ENCODE measurements at places on chromosomes 16 and 17.
A peak's percentile ranks its signal among the peaks of the same experiment; 100 is the strongest.

DNA sequence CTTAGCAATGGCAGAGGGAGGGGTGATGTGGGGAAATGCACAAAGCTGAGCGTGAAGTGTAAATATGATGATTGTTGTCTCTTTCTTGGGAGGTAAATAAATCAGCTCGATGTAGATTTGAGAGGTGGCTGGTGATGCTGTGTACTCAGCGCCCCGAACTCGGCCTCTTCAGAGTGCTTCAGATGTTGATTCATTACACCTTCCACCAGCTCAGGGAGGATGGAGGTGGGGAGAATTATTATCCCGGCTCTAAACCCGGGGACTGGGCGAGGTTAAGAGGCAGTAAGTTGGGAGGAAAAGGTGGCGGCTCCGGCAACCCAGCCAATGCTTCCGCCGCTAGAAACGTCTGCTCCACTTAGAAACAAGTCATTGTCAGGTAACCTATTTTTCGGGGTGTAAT lies 86.5 kb downstream of the RPA1 start:
- DNase-seq, result no peak

DNA sequence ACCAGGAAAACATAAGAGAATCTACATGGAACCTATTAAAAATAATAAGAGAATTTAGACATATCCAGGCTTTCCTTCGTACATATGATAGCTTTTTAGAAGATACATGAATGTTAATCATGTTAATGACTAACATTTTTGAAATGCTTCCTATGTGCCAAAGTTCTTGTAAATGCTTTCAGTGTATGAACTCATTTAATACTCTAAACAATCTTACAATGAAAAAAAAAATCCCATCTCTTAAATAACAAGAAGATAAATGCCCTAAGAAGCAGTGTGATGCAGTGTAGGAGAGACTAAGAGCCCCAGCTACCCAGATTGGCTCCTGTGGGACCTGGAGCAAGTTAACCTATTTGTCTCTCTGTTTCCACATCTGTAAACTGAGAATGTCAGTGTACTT lies 220.4 kb upstream of the MYOCD start:
- DNase-seq, result no peak

- DNase-seq, result peak; percentile 70
Observed at GRCh38 chr17:7886227-7887037, 2.2 kb upstream of the CHD3 start.

DNA sequence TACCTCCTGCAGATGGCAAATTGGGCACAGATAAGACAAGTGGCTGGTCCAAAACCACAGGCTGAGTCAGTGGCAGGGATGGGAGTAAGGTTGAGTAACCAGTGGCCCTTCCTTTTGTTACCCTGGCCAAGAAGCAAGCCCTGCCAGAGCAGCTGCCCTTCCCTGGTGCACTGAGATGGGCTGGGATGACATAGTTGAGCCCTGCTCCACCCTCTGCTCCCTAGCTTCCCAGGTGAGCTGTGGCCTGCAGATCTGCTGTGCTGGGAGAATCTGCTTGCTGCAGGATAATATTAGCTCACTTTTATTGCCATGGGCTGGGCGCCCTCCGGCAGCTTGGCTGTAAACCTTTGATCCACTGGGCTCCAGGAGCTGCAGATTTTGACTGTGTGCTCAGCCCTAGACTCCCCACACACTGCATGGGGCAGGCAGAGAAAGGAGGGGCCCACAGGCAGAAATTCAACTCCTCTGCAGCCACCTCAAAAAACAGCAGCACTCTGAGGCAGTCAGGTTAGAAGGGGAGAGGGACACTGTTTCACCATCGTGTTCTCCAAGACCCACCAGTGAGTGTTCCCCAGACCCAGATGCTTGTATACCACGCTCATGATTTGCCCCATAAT lies 101.8 kb downstream of the CBLN1 start:
- DNase-seq, result no peak

- DNase-seq, result no peak
Observed at GRCh38 chr16:14362774-14363371, 267.2 kb downstream of the PARN start.

- no peak for DNase-seq
Observed at GRCh38 chr17:30926516-30926915, 4.8 kb downstream of the ADAP2 start.

GRCh38 chr16:66247516-66248481 lies 118.7 kb upstream of the CDH5 start:
- peak; percentile 52 for DNase-seq

DNA sequence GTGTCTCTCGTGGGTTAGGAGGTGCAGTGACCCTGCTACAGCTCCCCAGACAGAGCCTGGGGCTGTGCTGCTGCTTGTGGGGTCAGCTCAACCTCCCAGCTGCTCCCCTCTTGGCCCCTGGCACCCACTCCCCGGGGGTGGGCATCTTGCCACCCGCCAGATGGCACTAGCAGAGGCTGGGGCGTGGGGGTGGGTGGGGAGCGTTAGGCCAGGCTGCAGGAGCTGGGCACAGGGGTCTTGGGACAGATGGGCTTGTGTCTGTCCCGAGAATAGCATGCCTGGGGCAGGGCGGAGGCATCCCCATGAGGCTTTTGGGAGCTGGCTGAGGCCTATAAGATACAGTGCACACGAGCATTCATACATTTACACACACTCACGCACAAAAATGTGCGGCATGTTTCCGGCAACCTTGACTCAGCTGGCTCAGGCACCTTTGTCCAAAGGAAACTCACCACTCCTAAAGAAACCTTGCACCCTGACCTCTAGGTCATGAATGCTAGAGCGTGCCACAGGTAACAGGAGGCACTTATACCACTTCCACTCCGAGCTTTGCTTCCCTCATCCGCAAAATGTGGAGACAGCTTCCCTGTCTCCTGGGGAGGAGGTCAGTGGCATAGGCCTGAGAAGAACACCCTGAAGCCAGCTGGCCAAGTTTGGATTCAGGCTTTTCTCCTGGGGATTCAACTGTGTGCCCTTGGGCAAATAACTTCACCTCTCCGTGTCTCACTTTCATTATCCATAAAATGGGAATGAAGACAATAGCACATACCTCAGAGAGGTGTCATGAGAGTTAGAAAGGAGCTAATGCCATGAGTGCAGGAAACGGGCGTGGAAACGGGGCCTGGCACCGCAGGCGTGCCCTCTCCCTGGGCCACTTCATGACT lies 78.9 kb upstream of the LHX1 start:
- DNase-seq, result no peak

- no peak for DNase-seq
Observed at GRCh38 chr16:49348408-49349176, 25.0 kb upstream of the C16orf78 start.

DNA sequence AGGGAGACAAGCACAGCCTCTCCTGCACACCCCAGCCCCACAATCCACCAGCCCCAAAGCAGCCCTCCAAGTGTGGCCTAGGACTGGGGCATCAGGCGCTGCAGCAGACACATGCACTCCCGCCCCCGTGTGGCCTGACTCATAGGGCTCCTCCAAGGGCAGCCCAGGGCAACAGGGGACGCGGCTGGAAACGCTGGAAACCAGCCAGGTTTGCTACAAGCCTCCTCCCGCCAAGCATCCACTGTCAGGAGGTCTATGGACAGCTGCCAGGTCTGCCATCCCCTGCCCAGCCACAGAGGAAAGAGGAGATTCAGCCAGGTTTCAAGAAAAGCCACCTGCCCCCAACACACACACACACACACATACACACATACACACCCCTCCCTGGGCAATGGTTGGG lies 25.8 kb downstream of the SRCIN1 start:
- DNase-seq, result no peak
